A549 treated with CpdA at 1 μM for 4 hours (cell line): ENCODE measurements at places on chromosomes 7 and 10. TPM values are rescaled to one million over a fixed set of nuclear protein-coding genes. Genes with fewer than 3 reads are reported as not detected.

Gene IFIT2
- total RNA-seq, result 2.3 to 4.9 TPM (median 3.1 TPM) in 5 replicates

Gene SPDYE17
- not detected in 5 replicates for total RNA-seq

Gene AKR1C8
- 0.19 to 0.31 TPM in 2 of 5 replicates, not detected in the others for total RNA-seq

Gene TAF3
- total RNA-seq, result 7.8 to 9.7 TPM (median 8.6 TPM) in 5 replicates

Gene EPO
- total RNA-seq, result 0.03 TPM in 1 of 5 replicates, not detected in the others

Gene EPHB6
- 0.23 to 0.49 TPM (median 0.38 TPM) in 5 replicates for total RNA-seq

Gene ASB4
- 0.10 to 0.44 TPM (median 0.23 TPM) in 5 replicates for total RNA-seq

Gene ZNF853
- 1.9 to 3.0 TPM (median 2.2 TPM) in 5 replicates for total RNA-seq

Gene GJC3
- total RNA-seq, result 0.15 to 0.27 TPM (median 0.19 TPM) in 5 replicates

Gene ASB10
- not detected in 5 replicates for total RNA-seq

Gene OPTN
- 51.3 to 64.3 TPM (median 55.8 TPM) in 5 replicates for total RNA-seq

Gene CPVL
- 0.16 to 0.45 TPM (median 0.24 TPM) in 5 replicates for total RNA-seq

Gene KCNMA1
- total RNA-seq, result 38.6 to 89.6 TPM (median 81.0 TPM) in 5 replicates

Gene ABCB4
- total RNA-seq, result 0.03 to 0.17 TPM in 2 of 5 replicates, not detected in the others

Gene ADAM8
- 2.2 to 4.4 TPM (median 3.3 TPM) in 5 replicates for total RNA-seq

Gene SCRN1
- total RNA-seq, result 50.8 to 69.9 TPM (median 61.0 TPM) in 5 replicates

Gene CALCR
- not detected in 5 replicates for total RNA-seq

Gene TBXAS1
- 8.3 to 11.9 TPM (median 10.7 TPM) in 5 replicates for total RNA-seq

Gene KIAA1549
- total RNA-seq, result 6.3 to 8.3 TPM (median 7.3 TPM) in 5 replicates

Gene CPED1
- 0.01 TPM in 1 of 5 replicates, not detected in the others for total RNA-seq

Gene FOXI2
- not detected in 5 replicates for total RNA-seq

Gene MEOX2
- total RNA-seq, result not detected in 5 replicates
